ENCODE measurements at places on chromosomes 3 and 15.

GRCh38 chr3:152334761-152335160, 66.0 kb downstream of the MBNL1 start:
- no peak for DNase-seq

DNA sequence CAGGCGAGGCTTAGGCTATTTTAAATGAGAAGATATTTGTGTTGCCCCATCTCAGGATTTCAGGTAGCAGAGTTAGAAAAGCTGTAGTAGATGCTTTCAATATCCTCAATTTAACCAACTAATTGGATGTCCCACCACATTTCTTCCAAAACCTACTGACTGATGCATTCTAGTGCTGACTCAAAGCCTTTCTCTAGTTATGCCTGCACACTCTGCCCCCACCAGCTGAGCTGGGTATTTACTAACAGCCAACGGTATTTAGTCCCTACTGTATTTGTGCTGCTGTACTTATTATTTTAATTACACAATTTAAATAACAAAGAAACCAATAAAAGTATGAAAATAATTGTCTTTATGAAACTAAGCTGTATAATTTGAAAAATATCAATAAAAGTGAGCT, 139.5 kb downstream of the OSBPL10 start:
- no peak for DNase-seq

DNA sequence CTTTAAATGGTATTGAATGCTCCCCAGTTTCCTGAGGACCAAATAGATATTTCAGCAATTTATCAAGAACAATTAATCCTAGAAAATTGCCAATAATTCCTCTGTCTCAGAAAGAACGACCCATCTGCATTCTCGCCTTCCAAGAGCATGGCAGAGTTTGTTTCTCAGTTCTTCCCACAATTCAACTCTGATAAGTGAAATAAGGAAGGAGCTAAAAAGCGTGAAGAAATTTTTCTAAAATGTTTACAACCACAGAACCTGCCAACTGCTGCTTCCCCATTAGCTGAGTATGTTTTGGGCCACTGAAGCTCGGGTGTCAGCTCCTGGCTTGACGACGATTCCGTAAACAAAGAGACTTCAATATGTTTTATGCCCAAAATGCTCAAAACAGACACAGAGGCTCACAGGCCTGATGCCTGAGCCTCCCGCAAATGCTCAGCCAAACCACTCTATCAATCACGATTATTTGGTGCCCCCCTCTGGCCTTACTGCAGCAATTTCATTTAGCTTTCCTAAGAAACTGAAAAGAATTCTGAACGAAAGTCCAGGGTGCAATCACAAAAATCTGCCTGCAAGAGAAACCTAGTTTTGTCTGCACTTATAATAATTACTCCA, 259.2 kb upstream of the CCDC54 start:
- DNase-seq, result peak; percentile 56

GRCh38 chr15:74367296-74367854, at the start of gene CYP11A1:
Gene CYP11A1 (minus strand): TSS chr15:74367646. CDS start chr15:74367585, 61 bp downstream.
- DNase-seq, result no peak

- DNase-seq, result no peak
Measured at GRCh38 chr3:113249111-113249510, 37.8 kb downstream of the BOC start.

DNA sequence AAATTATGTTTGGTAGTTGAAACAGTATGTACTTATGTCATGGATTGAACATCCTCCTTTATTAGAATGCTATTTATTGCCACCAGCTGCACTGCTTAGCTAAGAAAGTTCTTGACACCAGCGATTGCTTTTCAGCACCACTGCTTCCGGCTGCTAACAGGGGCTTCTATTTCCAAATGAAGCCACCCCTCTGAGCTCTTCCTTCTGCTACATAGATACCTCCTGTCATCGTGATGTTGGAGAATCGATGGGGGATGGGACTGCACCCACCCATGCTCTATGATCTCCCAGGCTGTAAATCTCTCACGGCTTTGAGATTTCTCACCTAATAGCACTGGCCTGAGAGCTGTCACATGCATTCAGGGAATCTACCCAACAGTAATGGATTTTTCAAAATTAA, 259.2 kb downstream of the MEIS2 start:
- no peak for DNase-seq

DNA sequence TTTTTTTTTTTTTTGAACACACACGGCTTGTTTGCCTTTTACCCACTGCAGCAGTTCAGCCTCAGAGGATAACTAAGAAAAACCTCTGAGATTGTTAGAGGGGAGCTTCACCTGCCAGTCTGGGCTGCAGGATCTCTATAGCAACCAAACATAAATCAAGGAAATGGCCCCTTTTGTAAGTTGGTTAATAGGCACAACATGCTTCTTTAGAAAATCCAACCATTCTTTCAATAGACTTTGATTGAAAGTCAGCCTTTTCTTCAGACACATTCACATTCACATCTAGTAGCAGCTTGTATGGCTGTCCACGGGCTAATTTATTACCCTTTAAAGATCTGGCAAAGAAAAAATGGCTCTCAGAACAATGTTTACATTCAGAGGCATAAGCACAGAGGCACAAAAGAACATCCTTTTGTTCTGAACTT, 136.6 kb upstream of the RARB start:
- no peak for DNase-seq

DNA sequence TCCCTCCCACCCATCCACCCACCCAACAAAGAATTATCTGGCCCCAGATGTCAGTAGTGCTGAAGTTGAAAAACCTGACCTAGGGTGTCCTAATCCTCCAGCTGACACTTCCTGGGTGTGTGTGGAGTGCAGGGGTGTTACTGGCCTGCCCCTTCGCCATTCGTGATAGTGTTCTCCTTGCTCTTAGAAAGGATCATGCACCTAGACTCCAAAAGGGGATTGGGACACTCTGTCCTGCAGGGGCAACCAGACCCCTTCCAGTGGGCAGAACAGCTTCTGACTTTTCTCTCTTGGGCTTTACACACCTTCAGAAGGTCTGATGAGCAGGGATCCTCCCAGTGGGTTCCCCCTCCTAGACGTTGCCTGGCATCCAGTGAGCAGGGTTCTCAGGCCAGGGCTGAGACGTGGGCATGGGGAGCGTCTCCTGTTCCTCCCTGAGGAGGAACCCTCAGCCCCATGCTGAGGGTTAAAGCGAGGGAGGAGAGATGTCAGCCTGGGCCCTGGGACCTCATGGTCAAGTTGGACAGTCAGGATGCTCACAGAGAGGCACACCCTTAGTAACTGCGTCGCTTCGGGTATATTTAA, 75.0 kb downstream of the AAGAB start:
- DNase-seq, result no peak
